ENCODE measurements at places on chromosomes 7 and 10. TPM values are rescaled to one million over a fixed set of nuclear protein-coding genes. Genes with fewer than 3 reads are reported as not detected.

Gene PRR15
- 0.16 TPM for total RNA-seq

Gene TEX36
- total RNA-seq, result not detected

Gene ASB10
- not detected for total RNA-seq

Gene COL13A1
- total RNA-seq, result 9.3 TPM

Gene STK31
- under 0.01 TPM for total RNA-seq

Gene GATAD1
- total RNA-seq, result 23.0 TPM

Gene CDNF
- total RNA-seq, result 1.5 TPM

Gene GIMAP4
- not detected for total RNA-seq

Gene RARRES2
- total RNA-seq, result 2.4 TPM

Gene ENO4
- total RNA-seq, result 0.34 TPM

Gene PKD2L1
- total RNA-seq, result not detected

Gene ETV1
- total RNA-seq, result 28.7 TPM

Gene LMOD2
- not detected for total RNA-seq

Gene CTAGE4
- total RNA-seq, result 0.32 TPM

Gene ARHGEF35
- total RNA-seq, result 2.5 TPM

Gene GIMAP6
- total RNA-seq, result not detected

Gene EVX1
- total RNA-seq, result not detected

Gene OPN4
- not detected for total RNA-seq

Gene PDSS1
- 2.8 TPM for total RNA-seq

Gene RNF148
- 0.26 TPM for total RNA-seq
